ENCODE measurements at places on chromosomes 6 and 20.

- no peak for DNase-seq
Measured at GRCh38 chr20:38175304-38176180, 10.5 kb upstream of the TGM2 start.

GRCh38 chr6:40552941-40553340 lies 34.2 kb downstream of the LRFN2 start:
- DNase-seq, result no peak

DNA sequence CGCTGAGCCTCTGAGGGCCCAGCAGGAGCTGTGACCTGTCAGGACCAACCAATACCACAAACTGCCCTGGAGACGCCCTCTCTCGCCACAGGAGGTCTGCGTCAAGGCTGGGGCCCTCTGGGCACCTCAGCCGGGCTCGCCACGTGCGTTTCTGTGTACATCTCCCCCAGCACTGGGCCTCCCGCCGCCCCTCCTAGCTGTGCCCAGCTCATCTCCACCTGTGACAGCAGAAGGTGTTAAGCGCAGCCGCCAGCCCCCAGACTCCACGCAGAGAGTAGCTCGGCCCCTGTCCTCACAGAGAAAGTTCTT lies 91.4 kb downstream of the TAF4 start:
- DNase-seq, result no peak

DNA sequence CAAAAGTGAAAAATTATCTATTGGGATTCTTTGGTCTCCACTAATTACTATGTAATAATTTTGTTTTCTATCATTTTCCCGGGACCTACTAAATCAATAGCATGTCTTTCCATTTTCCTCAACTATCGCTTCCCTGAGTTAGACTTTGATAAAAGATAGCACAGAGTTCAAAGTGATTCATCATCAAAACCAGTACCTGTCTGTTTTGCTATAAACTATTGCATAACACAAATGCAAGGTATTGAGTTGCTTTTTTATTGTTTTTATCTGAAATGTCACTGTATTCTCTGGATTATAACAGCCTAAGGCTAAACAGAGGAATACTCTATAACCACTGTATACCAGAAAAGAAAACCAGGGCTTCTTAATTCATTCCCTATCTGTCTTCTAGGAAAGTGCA lies 19.7 kb downstream of the FRK start:
- no peak for DNase-seq

DNA sequence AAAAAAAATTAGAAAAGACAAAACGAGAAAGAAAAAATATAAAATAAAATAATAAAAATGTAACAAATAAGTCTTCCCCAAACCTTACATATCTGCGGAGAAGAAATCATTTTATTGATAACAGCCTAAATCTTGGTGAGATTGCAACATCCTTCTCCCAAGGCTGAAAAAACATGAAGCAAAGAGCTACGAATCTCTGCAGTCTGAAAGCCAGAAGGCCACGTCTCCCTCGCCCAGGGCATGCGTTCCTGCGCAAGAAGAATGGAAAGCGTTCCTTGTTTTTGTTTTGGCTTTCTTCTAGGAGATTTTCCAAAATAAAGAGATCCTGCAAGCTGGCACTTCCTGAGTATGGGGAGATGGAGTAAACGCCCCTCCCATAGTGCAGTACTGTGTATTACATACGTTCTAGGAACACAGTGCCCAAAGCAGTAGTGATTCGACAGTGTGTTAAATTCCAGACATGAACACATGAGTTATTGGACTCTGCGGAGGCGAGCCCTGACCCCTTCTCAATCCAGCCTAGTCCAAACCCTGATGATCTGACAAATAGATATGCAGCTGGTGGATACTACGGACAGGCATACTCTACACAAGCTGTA lies 126.7 kb upstream of the RREB1 start:
- no peak for DNase-seq

GRCh38 chr20:25242231-25242630 lies 5.7 kb upstream of the PYGB start:
- no peak for DNase-seq

DNA sequence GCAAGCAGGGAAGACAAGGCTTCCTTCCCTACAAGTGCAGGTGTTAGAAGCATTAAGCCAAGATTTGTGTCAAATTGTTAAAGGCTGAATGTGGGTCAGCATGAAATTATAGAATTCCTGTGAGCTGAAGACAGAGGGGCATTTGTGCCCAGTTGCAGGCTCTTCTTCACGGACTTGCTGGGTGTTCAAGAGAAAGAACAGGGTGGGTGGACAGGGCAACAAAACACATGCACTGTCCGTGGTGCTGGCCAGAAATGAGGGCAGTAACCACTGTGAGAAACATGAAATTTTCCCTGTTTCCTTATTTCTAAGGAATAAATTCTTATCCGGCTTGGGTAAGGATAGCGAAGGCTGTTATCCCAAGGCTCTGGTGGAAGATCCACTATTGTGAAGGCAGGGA lies 579.5 kb upstream of the HTR1E start:
- DNase-seq, result no peak

DNA sequence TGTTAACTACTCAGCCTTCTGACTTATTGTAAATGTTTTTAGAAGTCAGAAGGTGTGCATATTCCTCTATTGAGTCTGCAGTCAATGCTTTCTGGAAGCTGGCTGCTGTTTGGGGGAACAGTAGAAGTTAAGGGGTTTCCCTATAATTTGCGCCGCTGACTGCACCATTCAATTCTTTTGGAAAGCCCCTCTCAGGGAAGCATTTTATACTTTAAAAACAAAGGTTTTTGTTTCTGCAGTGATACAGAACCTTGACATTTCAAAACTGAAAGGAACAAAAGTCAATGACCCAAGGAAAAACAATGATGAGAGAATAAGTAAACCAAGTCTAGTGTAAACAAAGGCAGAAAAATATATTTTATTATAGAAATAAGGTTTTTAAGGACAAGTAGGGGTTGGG lies 120.8 kb upstream of the TNFAIP3 start:
- no peak for DNase-seq

DNA sequence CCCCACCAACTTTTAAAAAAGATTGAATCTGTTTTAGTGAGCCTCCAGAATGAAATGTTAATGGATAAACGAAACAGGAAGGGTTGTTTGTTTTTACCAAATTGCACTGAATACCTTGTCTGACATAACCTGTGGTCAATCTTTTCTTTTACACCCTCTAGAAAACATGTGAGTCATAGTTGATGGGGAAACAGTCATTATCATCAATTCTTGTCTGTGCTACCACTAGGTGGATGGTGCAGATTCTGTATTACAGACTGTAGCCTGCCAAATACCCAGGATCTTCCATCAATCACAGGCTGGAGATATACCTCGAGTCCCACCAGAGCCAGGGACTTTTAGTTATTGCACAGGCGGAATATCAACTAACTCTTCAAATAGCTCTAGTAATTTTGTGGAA lies 29.5 kb upstream of the PKIB start:
- no peak for DNase-seq
